ENCODE measurements at places on chromosomes 4 and X.

- no peak for DNase-seq
Observed at GRCh38 chr4:72665171-72665968, 96.3 kb upstream of the ADAMTS3 start.

DNA sequence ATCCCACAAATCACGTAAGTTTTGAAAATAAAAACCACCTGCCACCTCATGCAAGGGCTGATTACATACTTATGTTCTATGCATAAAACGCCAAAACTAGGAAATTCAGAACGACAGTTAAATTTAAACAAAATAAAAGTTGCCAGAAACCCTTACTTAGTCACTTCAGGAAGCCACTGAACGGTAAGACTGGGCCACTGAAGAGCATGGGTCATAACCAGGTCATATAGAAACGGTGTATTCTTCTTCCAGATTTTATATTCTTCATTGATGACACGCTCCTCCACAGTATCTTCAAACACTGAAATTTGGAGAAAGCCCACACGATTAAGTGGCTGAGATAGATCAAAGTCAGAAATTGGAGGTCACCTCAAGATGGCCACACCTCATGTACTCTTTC, 1.2 kb downstream of the RBBP7 start:
- no peak for DNase-seq

GRCh38 chr4:1901127-1901526, 29.9 kb downstream of the NSD2 start:
- no peak for DNase-seq

GRCh38 chrX:112058766-112059165, 23.8 kb downstream of the TRPC5 start:
- no peak for DNase-seq

DNA sequence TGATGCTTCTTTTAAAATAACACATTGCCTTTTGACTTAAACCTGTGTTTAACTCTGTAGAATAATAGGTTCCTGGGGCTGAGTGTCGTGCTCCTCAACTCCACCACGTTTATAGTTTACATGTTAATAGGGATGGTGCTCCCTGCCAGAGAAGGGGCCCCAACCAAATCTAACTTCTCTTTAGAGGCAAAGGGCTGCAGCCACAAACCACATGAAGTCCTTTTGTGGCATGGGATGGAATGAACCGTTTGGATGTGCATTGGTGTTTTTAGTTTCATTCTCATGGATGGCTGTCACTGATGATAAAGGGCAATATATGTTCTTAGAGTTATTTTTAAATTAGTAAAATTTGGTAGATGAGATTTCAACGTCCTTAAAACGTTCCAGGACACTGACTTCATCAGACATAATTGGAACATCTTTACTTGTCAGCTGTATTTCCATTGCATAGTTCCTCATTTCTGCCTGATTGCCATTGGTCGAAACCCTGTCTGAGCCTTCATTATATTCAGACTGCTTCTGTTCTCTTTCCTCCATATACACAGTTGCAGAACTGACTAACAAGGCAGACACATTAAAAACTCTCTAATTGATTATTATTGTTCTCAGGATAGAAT, 60.4 kb upstream of the HPF1 start:
- no peak for DNase-seq

DNA sequence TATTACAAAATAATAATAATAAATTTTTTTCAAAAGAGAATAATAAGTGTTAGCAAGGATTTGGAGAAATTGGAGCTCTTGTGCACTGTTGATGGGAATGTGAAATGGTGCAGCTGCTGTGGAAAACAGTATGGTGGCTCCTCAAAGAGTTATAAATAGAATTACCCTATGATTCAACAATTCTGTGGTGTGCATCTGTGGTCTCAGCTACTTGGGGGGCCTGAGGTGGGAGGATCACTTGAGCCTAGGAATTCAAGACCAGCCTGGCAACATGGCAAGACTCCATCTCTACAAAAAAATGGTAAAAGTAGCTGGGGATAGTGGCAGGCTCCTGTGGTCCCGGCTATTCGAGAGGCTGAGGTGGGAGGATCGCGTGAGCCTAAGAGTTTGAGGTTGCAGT, 19.6 kb downstream of the MND1 start:
- DNase-seq, result no peak
